Stimulated activated CD4-positive, alpha-beta T cell treated with anti-CD3 and anti-CD28 coated beads, Interleukin-1b, Interleukin-23, amount 100 ng/mL, for 24 hours (primary cell): ENCODE measurements at places on chromosomes 7 and 10.

DNA sequence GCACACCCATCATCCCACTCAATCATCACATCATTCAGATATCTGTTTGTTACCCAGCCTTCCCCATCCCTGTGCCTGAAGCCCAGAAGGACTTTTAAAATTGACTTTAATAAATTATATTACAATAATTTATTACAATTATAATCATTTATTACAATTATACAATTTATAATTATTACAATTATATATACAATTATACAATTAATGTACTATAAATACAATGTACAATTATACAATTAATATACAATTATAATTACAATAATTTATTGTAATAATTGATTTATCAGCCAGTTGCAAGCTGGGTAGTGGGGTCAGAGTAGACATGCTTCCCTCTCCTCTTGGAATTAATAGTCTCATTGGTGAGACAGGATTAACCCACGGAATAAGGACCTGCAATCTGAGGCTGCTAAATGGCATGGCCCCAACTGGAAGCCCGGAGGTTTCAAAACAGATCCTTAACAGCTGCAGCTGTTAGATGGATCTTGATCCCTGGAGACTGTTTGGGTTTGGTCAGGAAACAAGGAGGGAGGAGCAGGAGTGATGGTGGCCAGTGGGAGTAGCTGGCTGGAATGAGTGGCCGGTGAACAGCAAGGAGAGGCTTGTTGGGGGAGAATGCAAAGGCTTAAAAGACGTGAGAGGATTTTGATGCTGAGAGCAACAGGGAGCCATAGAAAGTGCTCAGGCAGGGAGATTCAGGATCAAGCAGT is 402.8 kb upstream of the PODXL start:
- DNase-seq = no peak

- DNase-seq = no peak
Observed at GRCh38 chr10:740936-741431, 51.5 kb upstream of the DIP2C start.

GRCh38 chr10:75542906-75543305 is 111.5 kb downstream of the LRMDA start:
- no peak for DNase-seq

DNA sequence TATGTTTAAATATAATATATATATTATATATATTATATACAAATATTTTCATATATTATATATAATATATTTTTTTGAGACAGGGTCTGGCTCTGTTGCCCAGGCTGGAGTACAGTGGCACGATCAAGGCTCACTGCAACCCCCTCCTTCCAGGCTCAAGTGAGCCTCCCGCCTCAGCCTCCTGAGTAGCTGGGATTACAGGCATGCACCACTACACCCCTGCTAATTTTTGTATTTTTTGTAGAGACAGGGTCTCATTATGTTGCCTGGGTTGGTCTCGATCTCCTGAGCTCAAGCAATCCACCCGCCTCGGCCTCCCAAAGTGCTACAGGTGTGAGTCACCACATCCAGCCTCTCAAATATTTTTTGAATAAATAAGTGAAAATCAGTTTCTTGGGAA is 215.5 kb downstream of the GATA3 start:
- DNase-seq = no peak

DNA sequence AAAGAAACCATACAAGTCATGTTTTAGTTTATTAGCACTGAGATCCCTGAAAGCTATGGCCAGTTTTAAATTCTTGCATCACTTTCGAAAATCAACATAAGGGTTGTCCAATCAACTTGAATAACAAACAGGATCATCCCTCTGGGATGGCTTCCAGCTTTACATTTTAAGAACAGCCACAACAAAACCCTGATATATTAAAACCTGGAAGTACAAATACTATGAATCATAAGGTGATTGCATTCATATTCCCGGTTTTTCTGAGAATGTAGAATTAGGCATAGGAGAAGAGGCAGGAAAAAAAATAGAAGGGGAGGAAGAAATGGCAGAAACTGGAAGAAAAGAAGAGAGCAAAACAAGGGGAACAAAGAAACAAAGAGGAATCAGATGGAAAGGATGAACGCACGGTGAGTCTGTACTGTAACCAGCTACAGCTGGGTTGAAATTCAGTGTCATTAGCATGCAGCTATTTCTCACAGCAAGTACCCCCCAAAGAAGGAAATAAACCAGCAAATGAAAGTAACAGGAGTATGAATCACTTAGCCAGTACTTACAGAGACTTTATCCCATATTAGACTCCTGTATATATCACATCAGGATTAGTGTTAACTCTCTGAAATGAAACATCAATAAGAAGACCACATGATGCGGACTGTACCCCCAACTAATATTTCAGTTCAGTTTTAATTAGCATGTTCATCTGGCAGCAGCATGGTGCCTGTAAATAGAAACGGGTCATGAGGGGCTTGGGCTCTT is 301.3 kb downstream of the RNLS start:
- no peak for DNase-seq

GRCh38 chr10:118720685-118721538 is 33.9 kb downstream of the CACUL1 start:
- DNase-seq = peak; percentile 28

DNA sequence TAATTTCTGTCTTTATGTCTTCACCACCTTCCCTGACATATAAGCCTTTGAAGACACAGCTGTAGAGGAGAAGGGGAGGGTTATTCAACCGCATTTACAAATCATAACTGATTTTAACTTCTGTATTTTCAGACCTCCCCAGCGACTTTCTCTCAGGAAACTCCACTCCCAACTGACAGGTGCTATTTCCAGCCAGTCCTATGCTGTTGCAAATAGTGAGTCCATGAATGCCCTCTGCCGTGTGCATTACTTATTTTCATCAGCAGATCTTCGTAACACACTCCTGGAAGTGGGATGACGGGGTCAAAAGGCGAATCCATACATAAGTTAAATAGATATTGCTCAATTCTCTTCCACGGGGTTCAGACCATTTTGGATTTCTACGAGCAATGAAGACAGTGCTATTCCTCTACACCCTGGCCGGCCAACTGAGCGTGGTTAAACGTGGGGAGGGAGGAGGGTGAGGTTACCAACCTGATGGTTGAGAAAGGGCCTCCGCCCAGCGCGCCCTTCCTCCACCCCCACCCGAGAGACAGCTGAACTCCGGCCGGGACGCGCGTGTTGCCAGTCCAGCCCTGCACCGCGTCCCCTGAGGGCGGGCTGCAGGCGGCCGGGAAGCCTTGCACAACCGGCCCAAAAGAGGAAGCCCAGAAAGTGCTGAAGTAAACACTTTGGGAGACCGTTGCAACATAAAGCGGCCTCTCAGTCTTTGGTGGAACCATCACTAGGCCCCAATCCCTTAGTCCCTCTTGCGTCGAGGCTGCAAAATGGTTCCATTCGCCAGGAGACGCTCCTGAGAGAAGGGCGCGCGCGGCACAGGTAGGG is at the start of gene APBB1IP:
APBB1IP (plus strand) TSS at position 705 of the 825 bp plus-strand sequence. CDS start 53,986 bp downstream, outside the sequence.
- DNase-seq = peak; percentile 36

DNA sequence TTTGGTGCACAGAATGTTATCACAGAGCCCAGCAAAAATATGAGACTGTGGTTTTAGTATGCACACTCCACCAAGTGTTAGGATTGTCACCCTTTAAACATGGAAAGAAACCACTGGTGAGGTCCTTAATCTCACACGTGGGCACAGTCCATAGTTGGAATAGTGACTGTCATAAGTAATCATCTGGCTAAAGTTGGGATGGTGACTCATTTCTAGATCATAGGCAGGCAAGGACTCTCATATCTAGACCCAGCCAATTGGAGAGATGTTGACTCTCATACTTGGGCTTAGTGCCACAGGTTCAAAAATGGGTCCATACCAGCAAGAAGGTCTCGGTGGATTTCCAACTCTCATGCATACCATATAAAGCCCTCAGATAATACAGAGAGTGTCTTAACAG is 39.6 kb upstream of the ZNF680 start:
- no peak for DNase-seq

GRCh38 chr10:93334901-93335327 is 147.2 kb downstream of the MYOF start:
- DNase-seq = no peak

- no peak for DNase-seq
Observed at GRCh38 chr10:22931948-22932347, 4.1 kb downstream of the ARMC3 start.

DNA sequence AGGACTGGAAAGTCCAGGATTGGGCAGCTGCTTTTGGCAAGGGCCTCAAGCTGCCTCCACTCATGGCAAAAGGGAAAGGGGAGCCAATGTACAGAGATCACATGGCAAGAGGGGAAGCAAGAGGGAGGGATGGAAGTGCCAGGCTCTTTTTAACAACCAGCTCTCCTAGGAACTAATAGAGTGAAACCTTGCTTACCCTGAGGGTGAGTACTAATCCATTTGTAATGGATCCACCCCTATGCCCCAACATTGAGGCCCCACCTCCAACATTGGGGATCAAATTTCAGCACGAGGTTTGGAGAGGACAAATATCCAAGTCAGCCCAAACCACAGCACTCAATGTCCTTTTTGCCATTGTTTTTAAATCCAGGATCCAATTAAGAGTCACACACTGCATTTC is 12.5 kb downstream of the HABP2 start:
- no peak for DNase-seq

DNA sequence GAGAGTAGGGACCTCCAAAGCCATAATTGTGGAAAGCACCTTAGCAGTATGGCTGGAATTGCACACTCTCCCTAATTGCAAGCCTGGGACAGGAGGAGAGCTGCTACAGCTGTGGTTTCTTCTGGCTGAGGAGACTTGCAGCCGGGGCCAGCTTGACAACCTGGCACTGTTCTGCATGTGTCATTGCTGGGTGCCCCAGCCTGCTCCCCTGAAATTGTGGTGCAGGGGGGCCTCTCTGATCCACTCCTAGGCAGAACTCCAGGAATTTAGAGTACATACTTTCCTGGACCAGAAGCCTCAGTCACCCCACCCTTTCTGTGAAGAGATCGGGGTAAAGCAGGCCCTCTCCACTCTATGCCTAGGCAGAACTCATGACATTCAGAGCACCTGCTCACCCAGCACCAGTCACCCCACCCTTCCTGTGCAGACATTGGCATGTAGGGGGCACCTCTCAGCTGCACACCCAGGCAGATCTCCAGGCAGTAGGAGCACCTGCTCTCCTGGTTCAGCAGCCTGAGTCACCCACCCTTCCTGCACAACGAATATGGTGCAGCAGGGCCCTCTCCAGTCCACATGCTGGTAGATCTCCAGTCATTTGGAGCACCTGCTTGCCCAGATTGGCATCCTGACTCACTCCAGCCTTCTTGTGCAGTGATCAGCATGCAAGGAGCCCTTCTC is 34.4 kb upstream of the DYNC1I1 start:
- no peak for DNase-seq

GRCh38 chr7:39971924-39972323 is 21.9 kb downstream of the CDK13 start:
- DNase-seq = no peak

DNA sequence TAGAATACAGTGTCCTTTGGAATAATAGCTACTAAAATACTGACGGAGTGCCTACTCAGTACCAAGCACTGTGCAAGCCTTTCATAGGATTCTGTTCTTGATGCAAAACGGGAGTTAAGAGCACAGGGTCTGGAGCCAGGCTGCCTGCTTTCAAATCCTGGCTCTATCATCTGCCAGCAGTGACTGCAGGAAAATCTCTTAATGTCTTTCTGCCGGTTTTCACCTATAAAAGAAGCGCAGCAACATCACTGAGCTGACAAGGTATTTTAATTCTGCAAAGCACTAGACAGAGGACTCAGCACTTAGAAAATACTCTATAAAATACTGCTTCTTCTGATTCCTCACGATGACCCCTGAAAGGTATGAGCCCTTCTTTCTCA is 659 bp downstream of the FIGNL1 start:
- no peak for DNase-seq

DNA sequence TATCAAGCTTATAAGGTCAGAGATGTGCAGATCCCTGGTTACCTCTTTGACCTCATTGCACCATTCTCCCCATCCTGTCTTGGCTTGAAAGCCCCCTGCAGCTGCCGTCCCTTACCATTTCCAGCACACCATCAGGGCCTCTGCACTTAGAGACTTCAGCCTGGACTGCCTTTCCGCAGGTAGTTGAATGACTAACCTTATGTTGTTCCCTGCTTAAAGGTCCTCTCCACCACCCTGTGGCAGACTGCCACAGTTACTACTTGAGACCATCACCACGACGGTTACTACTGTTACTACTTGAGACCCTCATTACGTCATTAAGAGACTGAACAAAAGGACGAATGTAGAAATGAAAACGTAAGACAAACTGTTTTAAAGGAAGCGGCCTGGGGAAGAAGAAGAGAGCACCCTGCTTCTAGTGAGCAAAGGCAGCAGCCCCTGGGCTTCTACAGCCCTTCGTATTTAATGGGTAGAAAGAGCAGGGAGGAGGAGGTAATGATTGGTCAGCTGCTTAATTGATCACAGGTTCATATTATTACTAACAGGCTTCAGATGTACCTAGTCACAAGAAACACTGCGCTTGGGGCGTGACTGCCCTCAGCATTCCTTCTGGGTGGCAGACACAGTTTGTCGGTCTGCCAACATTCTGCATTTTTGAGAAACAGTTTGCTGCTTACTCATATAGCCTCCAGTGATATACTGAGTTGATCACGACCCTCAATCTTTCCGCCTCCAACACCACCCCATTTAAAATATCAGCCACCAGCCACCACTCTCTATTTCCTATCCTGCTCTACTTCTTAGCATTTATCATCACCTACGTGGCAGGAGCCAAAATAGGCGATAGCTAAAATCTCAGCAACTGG is 74.1 kb upstream of the PARD3 start:
- DNase-seq = no peak

DNA sequence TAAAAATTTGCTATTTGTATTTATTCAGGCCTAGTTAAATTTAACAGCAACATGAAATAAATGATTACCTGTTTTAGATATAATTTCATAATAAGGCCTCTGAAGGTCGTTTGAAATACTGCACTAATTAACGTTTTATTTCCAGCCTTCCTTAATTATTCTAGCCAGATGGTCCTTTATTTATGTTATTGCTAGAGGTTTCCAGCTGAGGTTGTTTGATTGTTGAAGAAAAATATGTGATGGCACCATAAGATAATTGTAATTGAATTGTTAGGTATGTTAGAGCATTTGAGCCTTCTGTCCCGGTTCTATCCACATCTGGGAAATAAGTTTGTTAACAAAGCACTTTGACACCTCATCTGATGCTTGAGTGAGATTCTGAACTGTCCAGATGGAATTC is 556.1 kb downstream of the ATRNL1 start:
- DNase-seq = no peak

- DNase-seq = no peak
Observed at GRCh38 chr7:4198301-4198700, 483.8 kb upstream of the FOXK1 start.

DNA sequence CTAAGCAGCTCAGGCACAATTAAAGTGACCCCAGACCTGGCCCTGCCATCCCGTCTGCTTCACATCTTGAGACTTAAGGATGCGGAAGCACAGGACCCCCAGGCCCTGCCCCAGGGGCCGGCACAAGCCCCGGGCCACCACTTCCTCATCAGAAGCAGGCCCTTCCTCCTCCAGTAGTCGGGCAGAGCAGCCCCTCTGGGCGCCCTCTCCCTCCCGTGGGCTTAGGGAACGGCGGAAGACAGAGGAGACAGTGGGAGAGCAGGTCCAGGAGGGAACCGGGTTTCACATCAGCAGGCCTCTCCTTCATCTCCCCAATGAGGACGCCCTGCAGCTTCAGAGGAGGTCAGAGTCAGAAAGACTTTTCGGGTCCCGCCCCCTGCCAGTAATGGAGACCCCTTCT is 135.7 kb upstream of the PPIF start:
- DNase-seq = no peak

- no peak for DNase-seq
Observed at GRCh38 chr10:17479015-17479615, 24.7 kb upstream of the ST8SIA6 start.
